ENCODE measurements at places on chromosomes 7 and 10. TPM values are rescaled to one million over a fixed set of nuclear protein-coding genes. Genes with fewer than 3 reads are reported as not detected.

DNA sequence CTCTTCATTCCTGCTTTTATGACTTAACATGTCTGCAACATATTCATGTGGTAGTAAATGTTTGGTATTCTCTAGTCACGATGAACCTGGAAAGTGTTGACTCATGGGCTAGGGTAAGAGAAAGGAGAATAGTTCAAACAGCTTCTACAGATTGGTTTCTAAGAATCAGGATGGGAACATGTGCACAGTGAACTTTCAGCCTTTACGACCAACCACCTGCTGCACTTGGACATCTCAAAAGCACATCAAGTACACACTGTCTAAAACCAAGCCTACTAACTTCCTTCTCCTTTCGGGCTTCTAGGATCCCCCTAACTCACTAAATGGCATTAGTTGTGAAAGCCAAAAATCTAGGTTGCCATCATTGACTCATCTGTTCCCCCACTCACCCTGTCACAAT is 85.5 kb downstream of the CUL2 start:
- H3K27ac ChIP-seq: no peak overlapping the region
- H3K4me1 ChIP-seq: no peaks in the 10 kb centered on the region
- H3K4me3 ChIP-seq: no peak overlapping the region
- no peaks in the 10 kb centered on the region for H3K36me3 ChIP-seq
- no peaks in the 10 kb centered on the region for H3K27me3 ChIP-seq

DNA sequence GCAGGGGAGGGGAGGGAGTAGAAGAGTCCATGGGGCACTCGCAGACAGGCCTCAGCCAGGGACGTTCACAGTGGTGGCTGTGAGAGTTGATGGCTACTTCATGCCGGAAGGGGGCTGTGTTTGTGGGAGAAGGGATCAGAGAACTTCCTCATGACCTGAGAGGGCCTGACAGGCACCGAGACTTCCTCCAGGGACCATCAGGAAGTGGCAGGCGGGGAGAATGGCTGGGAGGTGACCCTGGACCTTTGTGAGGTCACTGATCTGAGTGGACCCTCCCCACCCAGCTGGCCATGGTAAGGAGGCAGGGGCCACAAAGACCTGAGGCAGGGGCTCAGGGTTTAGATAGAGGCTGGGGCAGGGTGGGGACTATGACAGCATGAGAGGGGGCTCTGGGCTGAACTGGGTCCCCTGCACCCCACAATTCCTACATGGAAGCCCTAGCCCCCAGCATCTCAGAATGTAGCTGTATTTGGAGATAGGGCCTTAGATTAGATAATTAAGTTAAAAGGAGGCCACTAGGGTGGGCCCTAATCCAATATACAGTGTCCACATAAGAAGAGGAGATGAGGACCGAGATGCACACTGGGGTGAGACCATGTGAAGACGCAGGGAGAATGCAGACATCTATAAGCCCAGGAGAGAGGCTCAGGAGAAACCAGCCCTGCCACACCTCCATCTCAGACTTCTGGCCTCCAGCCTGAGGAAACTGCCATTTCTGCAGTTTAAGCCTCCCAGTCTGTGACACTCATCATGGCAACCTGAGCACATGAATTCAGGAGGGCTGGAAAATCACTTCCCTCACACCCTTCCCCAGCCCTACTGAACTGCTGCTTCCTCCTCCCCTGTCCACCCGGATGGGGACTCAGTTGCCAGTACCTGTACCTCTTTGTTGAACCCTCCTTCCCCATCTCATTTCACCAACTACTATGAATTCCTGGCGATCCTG is 273.9 kb upstream of the ZNF32 start:
- no peak overlapping the region for H3K4me3 ChIP-seq
- DNase-seq: no peak
- no peaks in the 10 kb centered on the region for H3K4me1 ChIP-seq
- no peaks in the 10 kb centered on the region for H3K36me3 ChIP-seq

DNA sequence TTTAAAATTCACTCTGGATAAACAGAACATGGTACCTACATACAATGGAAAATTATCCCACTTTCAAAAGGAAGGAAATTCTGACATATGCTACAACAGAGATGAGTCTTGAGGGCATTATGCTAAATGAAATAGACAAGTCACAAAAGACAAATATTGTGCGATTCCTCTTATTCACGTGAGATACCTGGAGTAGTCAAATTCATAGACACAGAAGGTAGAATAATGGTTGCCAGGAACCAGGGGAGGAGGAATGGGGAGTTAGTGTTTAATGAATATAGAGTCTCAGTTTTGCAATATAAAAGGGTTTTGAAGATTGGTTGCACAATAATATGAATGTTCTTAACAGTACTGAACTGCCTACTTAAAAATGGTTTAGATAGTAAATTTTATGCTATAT is 69.8 kb upstream of the WAC start:
- no peak overlapping the region for H3K27ac ChIP-seq
- no peak overlapping the region for H3K4me3 ChIP-seq
- no peak for DNase-seq
- H3K4me1 ChIP-seq: no peaks in the 10 kb centered on the region

The GPRIN2 gene
- total RNA-seq: 7.6 TPM

DNA sequence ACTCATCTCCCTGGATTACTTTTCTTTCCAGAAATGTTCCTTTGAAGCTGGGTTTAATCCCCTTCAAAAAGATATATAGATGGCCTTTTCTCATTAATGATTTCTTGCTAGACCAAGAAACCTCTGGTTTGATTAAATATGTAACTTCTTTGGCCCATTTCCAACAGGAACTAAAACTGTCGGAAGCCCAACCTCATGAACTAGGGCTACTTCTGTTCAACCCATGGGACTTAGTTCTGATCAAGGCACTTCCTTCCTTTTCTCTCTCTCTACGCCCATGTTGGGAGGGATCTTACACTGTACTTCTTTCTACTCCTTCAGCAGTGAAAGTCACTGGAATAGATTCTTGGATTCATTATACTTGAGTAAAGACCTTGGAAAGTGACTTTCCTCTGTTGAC is 83.6 kb downstream of the TMEM106B start:
- H3K4me3 ChIP-seq: no peak overlapping the region
- H3K27ac ChIP-seq: no peak overlapping the region
- no peaks in the 10 kb centered on the region for H3K36me3 ChIP-seq
- no peak for DNase-seq

DNA sequence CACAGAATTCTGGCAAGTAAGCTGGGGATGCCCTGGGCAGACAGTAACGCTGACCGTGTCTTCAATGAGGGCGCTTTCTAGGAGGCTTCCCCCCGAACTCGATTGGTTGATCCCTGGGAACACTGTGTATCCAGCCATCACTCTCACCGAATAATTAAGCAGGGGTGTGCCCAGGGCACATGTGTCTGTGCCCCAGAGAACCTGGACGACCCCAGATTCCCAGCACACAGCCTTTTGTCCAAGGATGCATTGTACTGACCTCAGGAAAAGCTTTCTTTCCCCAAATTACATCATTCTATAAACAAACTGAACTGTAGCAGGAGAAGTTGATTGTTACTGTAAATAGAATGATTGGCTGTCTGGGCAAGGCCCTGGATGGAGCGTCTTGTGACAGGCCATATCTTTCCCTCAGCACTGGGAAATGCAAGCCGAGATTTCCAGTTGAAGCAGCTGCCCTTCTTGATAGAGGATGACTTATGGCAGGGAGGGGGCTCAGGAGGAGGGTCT is 6.6 kb upstream of the DEPP1 start:
- no peaks in the 10 kb centered on the region for H3K27me3 ChIP-seq
- no peak overlapping the region for H3K4me3 ChIP-seq
- H3K36me3 ChIP-seq: no peaks in the 10 kb centered on the region
- peaks cover 58% of the 10 kb centered on the region for H3K4me1 ChIP-seq
- no peak overlapping the region for H3K27ac ChIP-seq

The SH2D4B gene
- total RNA-seq: not detected

DNA sequence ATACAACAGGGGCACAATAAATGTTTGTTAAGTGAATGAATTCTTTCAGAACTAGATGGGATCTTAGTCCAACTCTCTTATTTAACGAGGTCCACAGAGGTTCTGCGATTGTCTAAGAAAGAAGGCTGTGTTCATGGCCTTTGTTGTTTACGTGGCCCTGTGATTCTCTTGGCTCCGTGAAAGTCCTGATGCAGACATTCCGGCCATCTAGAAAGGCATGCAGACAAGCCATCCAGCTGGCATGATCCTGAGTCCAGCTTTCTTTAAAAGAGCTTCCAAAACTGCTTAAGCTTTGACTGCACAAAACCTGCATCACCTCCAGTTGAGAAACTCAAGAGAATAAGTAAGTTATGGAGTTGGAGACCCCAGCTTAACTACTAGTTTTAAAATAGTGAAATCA is 26.0 kb downstream of the EGFR start:
- DNase-seq: no peak
- peaks cover 82% of the 10 kb centered on the region for H3K4me1 ChIP-seq
- H3K36me3 ChIP-seq: no peaks in the 10 kb centered on the region
- H3K27ac ChIP-seq: peak overlapping the region; percentile 84
- H3K4me3 ChIP-seq: no peak overlapping the region
- H3K27me3 ChIP-seq: no peaks in the 10 kb centered on the region

GRCh38 chr10:125355657-125356056 is 195.3 kb upstream of the CTBP2 start:
- H3K27me3 ChIP-seq: no peaks in the 10 kb centered on the region
- no peak overlapping the region for H3K4me3 ChIP-seq
- H3K4me1 ChIP-seq: no peaks in the 10 kb centered on the region

GRCh38 chr10:132138596-132138995 is 48.2 kb upstream of the DPYSL4 start:
- H3K36me3 ChIP-seq: no peaks in the 10 kb centered on the region
- DNase-seq: no peak
- no peaks in the 10 kb centered on the region for H3K27me3 ChIP-seq
- no peaks in the 10 kb centered on the region for H3K4me1 ChIP-seq

The TRIM73 gene
- 1.9 TPM for total RNA-seq

The KLF14 gene
- total RNA-seq: not detected

The ZNF804B gene
- not detected for total RNA-seq

The CYP3A5 gene
- 81.2 TPM for total RNA-seq

The CFAP70 gene
- 2.5 TPM for total RNA-seq

DNA sequence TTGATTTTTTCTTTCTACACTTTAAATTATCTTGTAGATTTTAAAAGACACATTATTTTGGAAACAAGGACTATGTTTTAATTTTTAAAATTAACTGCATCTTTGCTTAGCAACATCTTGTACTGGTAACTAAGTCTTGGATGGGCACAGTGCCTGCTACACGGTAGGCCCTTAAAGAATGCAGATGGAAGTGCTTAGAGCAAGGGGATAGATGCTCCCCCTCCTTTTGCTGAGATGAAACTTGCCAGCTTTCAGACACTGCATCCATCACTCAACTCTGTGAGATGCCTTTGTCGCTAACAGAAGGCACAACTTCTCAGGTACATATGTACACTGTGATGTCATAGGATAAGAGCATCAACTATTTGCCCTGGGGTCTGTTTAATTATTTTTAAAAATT is 103.9 kb downstream of the LRRC18 start:
- H3K36me3 ChIP-seq: no peaks in the 10 kb centered on the region
- H3K4me3 ChIP-seq: no peak overlapping the region

DNA sequence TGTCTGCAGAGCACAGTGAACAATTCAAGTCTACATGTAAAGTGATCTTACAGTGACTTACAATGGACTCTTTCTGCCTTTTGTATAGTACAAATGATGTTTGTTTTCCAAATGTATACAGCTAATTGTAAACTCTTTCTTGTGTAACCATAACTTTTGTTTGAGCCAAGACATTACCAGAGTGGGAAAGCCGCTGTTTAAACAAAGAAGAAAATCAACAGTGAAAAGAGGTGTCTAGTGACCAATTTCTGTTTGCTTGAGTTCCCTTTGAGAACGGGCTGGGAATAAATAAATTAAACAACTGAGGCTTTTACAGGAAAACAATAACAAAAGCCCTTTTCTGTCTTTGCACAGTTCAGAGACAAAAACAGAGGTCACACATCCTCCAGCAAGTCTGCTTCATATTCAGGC is 1163.4 kb downstream of the CNTNAP2 start:
- DNase-seq: no peak
- H3K4me1 ChIP-seq: no peaks in the 10 kb centered on the region
- no peaks in the 10 kb centered on the region for H3K27me3 ChIP-seq
- no peak overlapping the region for H3K4me3 ChIP-seq
- H3K27ac ChIP-seq: no peak overlapping the region

GRCh38 chr7:3094701-3095445 is 51.2 kb upstream of the CARD11 start:
- no peak for DNase-seq
- H3K27me3 ChIP-seq: no peaks in the 10 kb centered on the region
- no peaks in the 10 kb centered on the region for H3K4me1 ChIP-seq
- no peaks in the 10 kb centered on the region for H3K36me3 ChIP-seq
- H3K4me3 ChIP-seq: no peak overlapping the region
- H3K27ac ChIP-seq: peak overlapping the region; percentile 52

DNA sequence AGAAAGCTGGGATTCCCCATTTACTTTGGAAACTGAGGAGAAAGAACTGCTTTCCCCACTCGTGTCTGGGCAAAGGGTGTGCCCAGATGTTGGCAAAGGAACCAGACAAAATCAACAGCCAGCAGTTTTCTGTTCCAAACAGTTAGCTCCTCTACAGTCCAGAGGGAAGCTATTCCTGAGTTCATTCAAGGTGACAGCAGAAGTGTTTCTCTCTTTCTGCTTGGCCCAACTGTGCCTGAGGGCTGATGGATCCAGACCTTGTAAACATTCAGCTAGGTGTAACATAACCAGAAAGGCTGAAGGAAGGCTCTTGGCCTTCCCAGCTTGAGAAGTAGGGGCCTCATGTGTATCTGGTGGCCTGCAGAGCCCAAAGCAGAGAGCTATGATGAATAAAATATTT is 7.0 kb upstream of the ALDH18A1 start:
- peaks cover 46% of the 10 kb centered on the region for H3K36me3 ChIP-seq
- DNase-seq: no peak
- H3K4me1 ChIP-seq: no peaks in the 10 kb centered on the region
- H3K27ac ChIP-seq: no peak overlapping the region
- no peaks in the 10 kb centered on the region for H3K27me3 ChIP-seq
- no peak overlapping the region for H3K4me3 ChIP-seq

The OR2A5 gene
- total RNA-seq: not detected

GRCh38 chr10:120975072-120975867 is 124.1 kb downstream of the WDR11 start:
- no peak overlapping the region for H3K27ac ChIP-seq
- H3K27me3 ChIP-seq: no peaks in the 10 kb centered on the region
- H3K36me3 ChIP-seq: no peaks in the 10 kb centered on the region
- DNase-seq: no peak
- peaks cover 23% of the 10 kb centered on the region for H3K4me1 ChIP-seq

The FRAT1 gene
- 6.1 TPM for total RNA-seq

The NODAL gene
- not detected for total RNA-seq

DNA sequence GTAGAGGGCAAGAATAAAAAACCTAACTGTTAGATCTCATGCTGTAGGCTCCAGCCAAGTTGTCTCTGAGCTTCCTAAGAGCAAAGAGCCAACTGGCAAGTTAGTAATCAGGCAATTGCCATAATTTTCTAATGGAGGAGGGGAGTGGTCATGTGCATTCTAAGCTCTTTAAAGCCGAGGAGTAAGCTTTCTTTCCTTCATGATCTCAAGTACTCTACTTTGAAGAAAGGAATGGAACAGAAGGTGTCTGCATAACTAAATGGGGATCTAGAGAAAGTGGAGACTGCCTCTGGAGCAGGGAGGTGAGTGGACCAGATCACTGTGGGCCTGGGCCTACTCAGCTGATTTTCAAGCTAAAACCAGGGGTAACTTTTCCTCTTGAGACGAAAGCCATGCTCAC is 37.7 kb upstream of the TOMM7 start:
- H3K27ac ChIP-seq: peak overlapping the region; percentile 90
- peaks cover 23% of the 10 kb centered on the region for H3K4me1 ChIP-seq
- no peak overlapping the region for H3K4me3 ChIP-seq
- no peaks in the 10 kb centered on the region for H3K36me3 ChIP-seq

All from esophagus squamous epithelium (tissue), 5 donors.